Dermis blood vessel endothelial cell (primary cell): ENCODE measurements at places on chromosomes 11 and 22. TPM values are rescaled to one million over a fixed set of nuclear protein-coding genes. Genes with fewer than 3 reads are reported as not detected.
A peak's percentile ranks its signal among the peaks of the same experiment; 100 is the strongest.

DNA sequence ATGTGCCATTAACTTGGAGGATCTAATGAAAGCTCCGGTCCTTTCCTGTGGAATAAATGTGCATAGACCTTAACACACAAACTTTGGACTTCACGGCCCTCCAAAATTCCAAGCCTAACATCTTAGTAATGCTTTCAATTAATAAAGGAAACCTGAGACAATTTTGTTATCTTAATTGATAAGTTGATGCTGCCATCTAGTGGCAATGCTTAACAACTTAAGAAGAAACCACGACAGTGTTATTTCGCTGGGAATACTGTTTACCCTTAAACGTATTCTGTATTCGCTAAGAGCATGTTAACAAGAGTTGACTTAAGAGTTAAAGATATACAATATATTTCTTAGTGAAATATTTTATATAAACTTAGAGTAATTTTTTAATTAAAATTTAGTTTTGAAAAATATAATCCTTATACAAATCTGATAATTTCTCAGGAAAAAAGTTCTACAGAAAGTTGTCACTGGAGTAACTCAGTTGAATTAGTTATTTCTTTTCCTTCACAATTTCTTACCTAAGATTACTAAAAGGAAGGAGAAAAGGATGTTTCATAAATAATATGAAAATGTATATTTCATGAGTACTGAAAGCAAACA is 35.0 kb upstream of the OR9G4 start:
- peak; percentile 69 for DNase-seq

FGF4 gene
- not detected in 2 replicates for total RNA-seq

DNA sequence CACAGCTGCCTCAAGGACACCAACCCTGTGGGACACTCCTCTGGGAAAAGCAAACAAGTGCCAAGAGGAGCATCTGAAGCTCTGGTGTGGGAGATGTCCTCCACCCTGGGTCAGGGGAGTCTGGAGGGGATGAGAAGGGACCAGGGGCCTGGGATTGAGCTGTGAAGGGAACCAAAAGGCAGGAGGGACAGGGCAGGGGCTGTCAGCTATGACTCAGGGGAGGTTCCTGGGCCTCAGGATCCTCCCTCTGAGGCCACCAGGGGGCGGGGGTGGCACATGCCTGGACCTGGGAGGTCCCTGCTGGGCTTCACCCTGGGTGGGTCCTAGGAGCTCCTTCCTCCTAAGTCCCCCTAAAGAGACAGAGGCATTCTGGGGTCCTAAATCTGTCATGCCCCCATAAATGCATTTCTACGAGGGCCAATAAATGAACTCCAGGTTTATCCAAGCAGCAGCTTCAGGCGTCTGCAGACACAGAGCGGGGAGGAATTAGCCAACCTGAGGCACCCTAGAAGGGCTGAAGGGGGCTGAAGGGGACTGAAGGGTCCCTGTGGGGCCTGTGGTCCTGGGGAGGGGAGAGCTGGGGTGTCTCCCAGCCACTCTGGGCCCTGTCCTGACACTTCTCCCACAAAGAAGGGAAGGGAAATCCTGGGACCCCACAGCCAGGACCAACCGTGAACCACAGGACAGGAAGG is 31.9 kb upstream of the IGLL5 start:
- peak; percentile 24 for DNase-seq

ADAMTS8 gene
- not detected in 2 replicates for total RNA-seq

- no peak for DNase-seq
Observed at GRCh38 chr11:46335890-46336562, 11.2 kb upstream of the DGKZ start.

DNA sequence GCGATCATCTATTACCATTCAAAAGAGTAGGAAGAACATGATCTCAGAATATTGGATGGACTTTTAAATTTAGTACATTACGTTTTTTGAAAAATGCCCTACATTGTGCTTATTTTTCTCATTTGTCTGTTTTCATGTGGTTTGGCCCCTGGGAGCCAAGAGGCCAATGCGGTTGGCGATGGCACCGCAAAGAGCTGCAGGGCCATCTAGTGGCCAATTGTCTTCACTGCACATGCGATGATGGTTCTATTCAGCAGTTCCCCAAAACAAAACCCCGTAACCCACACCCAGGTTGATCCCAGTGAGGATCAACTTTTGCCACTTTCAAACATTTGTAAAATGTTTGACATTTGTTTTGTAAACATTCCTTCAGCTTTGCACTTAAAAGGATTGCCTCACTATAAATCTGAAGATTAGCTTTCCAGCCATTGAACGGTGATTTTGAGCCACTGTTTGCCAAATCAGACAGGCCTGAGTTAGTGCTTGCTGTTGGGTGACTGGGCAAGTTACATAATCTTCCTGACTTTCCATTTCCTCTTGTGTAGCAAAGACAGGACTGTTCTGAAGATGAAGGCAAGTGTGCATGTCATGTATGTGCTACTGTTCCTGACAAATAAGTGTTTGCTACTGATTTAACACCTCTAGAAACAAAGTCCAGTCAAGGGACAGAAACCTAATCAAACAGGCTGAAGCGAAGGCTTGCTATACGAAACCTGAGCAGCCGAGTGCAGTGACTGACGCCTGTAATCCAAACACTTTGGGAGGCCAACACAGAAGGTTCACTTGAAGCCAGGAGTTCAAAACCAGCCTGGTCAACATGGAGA is 29.2 kb upstream of the XBP1 start:
- DNase-seq: peak; percentile 86

APOL3 gene
- 212 and 214 TPM in 2 replicates for total RNA-seq

SDHD gene
- total RNA-seq: 198 and 201 TPM in 2 replicates

- DNase-seq: peak; percentile 67
Observed at GRCh38 chr11:6746086-6746618, 25.6 kb downstream of the OR2AG2 start.

GAS2L1 gene
- total RNA-seq: 24.7 and 44.4 TPM in 2 replicates

DNA sequence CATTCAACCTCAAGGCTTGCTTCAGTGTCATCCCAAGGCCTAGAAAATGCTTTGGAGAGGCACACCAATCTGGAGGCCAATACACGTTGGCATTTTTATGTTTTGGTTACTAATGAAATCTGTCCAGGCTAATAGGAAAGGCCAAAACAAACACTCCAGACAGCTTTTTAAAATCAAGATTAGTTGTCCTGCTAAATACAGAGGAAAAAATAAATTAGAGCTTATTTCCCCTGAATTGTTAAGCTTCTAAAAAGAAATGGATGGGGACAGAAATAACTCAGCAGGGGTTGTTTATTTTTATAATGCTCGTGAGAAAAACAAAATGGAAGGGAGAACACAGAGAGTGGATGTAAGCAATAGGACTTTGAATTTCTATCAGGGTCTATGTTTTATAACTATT is 438.5 kb upstream of the LRRC4C start:
- no peak for DNase-seq

DNA sequence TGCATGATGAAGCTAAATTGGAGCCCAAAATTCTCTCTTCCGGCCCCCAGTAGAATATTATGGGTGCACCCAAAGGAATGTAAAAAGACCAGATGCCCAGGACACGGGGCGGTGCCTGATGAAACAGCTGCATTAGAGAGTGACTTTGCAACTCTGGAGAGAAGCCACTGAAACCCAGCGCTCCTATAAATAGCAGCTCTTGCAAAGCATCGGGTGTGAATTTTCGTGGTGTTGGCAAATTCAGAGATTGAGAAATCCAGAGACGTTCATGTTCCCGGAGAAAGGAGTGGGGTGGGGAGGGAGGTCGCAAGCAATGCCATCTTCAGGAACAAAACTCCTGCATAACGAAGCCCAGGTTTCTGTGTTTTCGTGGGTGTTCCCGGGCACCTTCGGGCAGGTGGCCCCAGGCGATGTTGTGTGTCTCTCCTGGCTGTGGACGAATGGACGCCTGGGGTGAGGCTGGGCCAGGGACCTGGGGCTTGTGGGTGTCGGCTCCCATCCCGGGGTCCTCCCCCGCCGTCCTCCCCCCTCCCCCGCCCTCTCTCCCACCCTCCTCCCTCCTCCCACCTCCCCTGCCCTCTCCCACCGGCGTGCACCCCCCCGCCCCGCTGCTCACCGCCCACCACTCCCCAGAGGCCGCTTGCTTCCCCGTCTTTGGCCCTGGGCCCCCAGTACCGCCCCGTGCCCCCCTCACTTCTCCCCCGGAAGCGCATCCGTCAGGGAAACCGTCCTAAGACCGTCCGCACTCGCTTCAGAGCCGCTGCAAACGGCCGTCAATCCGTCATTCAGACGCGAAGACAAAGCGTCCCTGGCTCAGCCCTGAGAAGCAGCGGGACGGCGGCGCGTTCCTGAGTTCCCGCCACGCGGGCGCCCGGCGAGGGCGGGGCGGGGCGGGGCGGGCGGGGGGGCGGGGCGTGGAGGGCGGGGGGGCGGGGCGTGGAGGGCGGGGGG is 26.7 kb upstream of the TOLLIP start:
- peak; percentile 20 for DNase-seq

DNA sequence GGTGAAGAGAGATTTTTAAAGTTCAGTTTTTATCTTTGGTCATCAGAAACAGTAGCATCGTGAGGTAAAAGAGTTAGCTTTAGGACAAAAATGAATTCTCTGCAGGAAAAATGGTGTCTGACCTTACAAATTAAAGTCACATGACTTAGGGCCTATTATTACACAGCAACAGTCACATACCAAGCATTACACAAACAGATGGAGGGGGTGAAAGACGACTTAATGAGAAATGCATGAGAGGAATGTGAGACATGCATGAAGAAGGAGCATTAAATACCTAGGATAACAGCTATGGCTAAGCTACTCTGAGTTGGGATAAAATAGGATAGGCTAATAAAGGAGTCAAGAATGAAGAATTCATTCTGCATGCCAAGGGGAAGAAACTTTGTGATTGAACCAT is 77.5 kb downstream of the BLID start:
- DNase-seq: no peak

PLAAT5 gene
- not detected in 2 replicates for total RNA-seq
